Activated naive CD4-positive, alpha-beta T cell treated with Interleukin-2 at 50 U/mL for 16 hours (primary cell): ENCODE measurements at places on chromosomes 4 and X.

GRCh38 chrX:27251369-27251768 is 211.8 kb downstream of the PPP4R3C start:
- no peak for DNase-seq

GRCh38 chrX:54807524-54808108 is at the start of gene MAGED2:
TSS of gene MAGED2 (plus strand) at chrX:54807745. CDS start at chrX:54809332, 1,587 bp downstream.
- DNase-seq = peak; percentile 39

DNA sequence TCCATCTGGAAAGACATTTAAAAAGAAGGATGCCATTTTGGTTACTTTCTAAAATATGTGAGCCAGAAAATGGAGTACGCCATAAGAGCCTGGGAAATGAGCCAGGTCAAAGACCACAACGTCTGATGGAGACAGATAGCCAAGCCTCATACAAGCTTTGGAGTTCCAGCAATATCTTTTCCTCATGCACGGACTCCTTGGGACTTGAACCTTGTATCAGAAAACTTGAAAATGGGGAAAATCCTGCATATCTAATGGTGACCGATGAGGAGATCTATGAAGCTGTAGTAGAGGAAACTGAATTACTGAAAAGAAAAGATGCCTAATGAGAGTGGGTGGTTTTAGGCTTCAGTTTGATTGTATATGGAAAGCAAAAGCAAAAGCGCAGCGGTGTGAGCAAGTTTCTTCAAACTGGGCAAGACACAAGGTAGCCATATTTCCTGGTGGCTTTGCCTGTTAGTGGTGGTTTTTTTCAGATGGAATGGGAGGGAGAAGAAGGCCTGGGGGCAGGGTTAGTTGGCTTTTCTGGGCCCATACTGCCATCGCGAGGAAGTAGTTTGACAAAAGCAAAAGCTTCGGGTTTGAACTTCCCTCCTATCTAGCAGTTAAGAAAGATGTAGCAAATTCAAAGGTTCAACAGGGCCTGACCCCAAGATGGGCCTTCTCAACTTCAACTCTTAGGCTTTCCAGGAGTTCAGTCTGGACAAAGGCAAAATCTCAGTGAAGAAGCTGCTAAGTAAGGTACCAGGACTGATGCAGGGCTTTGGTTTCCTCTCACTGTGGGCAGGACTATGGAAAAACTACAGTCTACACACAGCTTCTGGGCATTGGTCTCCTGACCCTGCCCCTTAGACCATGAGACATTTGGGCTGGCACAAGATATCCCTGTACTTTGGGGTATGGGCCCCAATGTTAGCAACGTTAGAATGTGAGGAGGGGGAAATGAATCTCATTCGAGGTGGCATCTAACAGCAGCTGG is 210.0 kb upstream of the STK26 start:
- DNase-seq = peak; percentile 68

DNA sequence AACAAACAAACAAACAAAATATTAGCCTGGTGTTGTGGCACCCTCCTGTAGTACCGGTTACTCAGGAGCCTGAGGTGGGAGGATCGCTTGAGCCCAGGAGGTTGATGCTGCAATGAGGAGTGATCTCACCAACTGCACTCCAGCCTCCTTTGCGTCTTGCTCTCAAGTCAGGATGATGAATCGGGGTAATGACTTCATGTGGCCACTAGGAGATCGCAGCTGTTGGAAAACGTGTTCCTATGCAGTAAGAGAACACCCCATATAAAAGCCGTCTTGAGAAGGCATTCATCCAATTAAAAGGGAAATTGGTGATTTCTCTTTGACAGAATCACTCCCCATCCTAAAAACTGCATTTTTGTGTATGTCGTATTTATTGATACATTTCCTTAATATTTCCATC is 6.9 kb downstream of the CCNB3 start:
- no peak for DNase-seq

GRCh38 chr4:4559596-4559995 is 17.7 kb upstream of the STX18 start:
- DNase-seq = no peak

DNA sequence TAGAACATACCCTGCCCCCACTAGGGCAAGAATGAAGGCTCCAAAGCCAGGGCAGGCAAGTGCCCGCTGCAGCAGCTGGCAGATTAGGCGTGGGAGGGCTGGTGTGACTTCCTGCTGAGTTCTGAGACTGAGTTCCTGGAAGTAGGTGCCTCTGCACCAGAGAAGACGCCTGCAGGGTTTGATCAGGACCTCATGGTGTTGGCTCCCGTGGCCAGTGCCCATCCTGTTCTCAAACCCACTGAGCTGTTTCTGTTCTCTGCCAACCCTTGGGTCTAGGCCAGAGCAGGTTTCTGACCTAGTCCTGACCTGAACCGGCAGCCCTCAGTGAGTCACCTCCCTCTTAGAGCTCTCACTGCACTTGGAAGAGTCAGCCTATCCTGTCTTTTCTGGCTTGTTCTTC is 220.7 kb downstream of the HS6ST2 start:
- DNase-seq = peak; percentile 26

DNA sequence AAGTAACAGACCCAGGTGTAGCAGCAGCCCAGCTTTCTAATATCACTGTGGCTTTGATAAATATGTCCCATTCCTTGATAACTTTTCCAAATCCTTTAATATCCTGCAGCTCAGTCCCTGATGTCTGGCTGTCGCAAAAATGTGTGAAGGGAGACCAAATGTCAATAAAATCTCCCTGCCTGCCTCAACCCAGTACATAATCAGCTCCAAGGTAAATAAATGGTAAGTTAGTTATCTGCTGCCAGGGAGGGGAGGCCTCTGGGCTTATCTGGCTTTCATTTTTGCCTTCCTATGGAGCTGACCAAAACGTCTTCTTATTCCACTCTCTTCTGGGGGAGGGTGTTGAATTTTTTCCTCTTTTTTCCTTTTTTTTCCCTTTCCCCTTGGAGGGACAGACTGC is 630.6 kb downstream of the MID1IP1 start:
- DNase-seq = no peak

GRCh38 chr4:154184238-154184637 is 307.4 kb downstream of the DCHS2 start:
- no peak for DNase-seq

DNA sequence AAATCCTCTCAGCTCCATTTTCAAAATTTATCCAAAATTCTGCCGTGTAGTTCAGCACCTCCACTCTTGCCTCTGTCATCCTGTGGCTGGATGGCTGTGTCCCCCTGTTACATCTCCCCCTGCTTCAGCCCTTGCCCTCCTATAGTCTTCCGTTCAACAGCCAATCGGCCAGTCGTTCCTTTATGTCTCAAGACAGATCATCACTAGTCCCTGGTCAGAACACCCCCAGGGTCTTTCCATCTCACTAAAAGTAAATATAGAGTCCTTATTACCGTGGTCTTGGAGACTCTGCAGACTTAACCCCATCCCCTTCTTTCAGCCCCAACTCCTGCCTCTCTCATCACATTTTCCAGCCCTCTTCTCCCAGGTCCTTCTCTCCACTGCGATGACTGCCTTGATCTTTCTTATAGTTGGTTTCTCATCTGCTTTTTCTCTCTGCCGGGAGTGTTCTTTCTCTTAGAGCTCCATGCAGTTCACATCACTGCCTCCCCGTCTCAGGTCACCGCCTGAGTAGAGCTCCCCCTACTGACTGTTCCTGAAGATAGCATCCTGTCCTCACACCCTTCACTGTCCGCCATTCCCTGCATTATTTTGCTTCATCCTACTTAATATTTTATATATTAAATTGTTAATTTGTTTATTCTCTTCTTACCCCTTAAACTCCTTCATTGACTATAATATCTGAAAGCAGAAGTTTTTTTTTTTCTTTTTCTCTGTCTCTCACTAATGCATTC is 736.9 kb upstream of the MAGEB2 start:
- DNase-seq = no peak
